ENCODE measurements at places on chromosomes 5 and 9.

- no peak for DNase-seq
Observed at GRCh38 chr9:96383165-96383942, at the start of gene SLC35D2. SLC35D2 (minus strand) TSS chr9:96383711; CDS start chr9:96383634, 77 bp downstream.

DNA sequence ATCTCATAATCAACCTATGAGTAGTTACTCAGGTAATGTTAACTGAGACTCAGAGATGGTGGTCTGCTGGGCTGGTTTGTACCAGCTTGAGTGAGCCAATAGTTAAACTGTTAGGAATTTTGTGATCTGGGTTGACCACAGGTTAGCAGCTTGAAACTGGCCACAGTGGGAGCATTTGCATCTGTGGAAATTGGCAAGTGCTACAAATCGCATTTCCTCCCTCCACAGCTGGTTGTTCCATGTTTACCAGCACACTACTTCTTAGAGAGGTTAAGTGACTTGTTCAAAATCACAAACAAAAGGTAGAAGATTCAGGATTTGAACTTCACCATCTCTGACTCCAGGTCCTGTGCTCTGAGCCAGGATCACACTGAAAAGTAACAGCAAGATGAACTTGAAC, 446.9 kb upstream of the CLINT1 start:
- DNase-seq: no peak

- no peak for DNase-seq
Observed at GRCh38 chr5:35339006-35339405, 108.7 kb upstream of the PRLR start.

- no peak for DNase-seq
Observed at GRCh38 chr5:66169534-66169933, 25.4 kb downstream of the SREK1 start.
